A549 treated with Mapracorat at 1 μM for 4 hours (cell line): ENCODE measurements at places on chromosomes 16 and 17. TPM values are rescaled to one million over a fixed set of nuclear protein-coding genes. Genes with fewer than 3 reads are reported as not detected.

The CDH3 gene
- 0.16 to 0.41 TPM (median 0.24 TPM) in 5 replicates for total RNA-seq

The KRTAP2-2 gene
- total RNA-seq: not detected in 5 replicates

The KRTAP4-1 gene
- 0.16 to 0.38 TPM (median 0.18 TPM) in 3 of 5 replicates, not detected in the others for total RNA-seq

The SEPTIN12 gene
- total RNA-seq: not detected in 5 replicates

The CDK3 gene
- 4.2 to 6.2 TPM (median 4.7 TPM) in 5 replicates for total RNA-seq

The CORO6 gene
- total RNA-seq: 5.4 to 8.1 TPM (median 5.9 TPM) in 5 replicates

The KDM8 gene
- total RNA-seq: 1.8 to 2.9 TPM (median 2.5 TPM) in 5 replicates

The NXN gene
- 20.8 to 28.0 TPM (median 23.9 TPM) in 5 replicates for total RNA-seq

The FBXL19 gene
- 9.8 to 19.2 TPM (median 18.4 TPM) in 5 replicates for total RNA-seq

The ZNF830 gene
- total RNA-seq: 13.7 to 17.2 TPM (median 14.8 TPM) in 5 replicates

The CMTM2 gene
- 0.15 TPM in 1 of 5 replicates, not detected in the others for total RNA-seq

The KRT24 gene
- not detected in 5 replicates for total RNA-seq

The DBF4B gene
- 20.0 to 28.4 TPM (median 23.0 TPM) in 5 replicates for total RNA-seq

The KRT16 gene
- 0.62 to 1.2 TPM (median 1.0 TPM) in 5 replicates for total RNA-seq

The TTYH2 gene
- total RNA-seq: 1.7 to 3.6 TPM (median 1.9 TPM) in 5 replicates

The EME1 gene
- 14.5 to 16.8 TPM (median 14.9 TPM) in 5 replicates for total RNA-seq

The TSNAXIP1 gene
- 0.39 to 0.64 TPM (median 0.47 TPM) in 5 replicates for total RNA-seq

The KRTAP16-1 gene
- total RNA-seq: not detected in 5 replicates

The PLA2G10 gene
- 0.24 to 0.65 TPM (median 0.31 TPM) in 5 replicates for total RNA-seq

The CFAP119 gene
- total RNA-seq: 5.5 to 9.4 TPM (median 8.9 TPM) in 5 replicates

The PRDM7 gene
- not detected in 5 replicates for total RNA-seq

The KRT15 gene
- 2.9 to 4.6 TPM (median 3.5 TPM) in 5 replicates for total RNA-seq

The MPV17L gene
- 4.3 to 6.9 TPM (median 5.2 TPM) in 5 replicates for total RNA-seq

The KRTAP9-8 gene
- total RNA-seq: not detected in 5 replicates

The ICAM2 gene
- not detected in 5 replicates for total RNA-seq

The SDR42E2 gene
- not detected in 5 replicates for total RNA-seq

The PDK2 gene
- total RNA-seq: 15.7 to 20.0 TPM (median 17.0 TPM) in 5 replicates

The OTOP3 gene
- not detected in 5 replicates for total RNA-seq

The EXOC3L1 gene
- 0.06 to 0.32 TPM (median 0.23 TPM) in 4 of 5 replicates, not detected in the other for total RNA-seq

The RNF43 gene
- total RNA-seq: 0.19 to 0.47 TPM (median 0.28 TPM) in 5 replicates

The ATP2A1 gene
- 1.3 to 3.8 TPM (median 1.9 TPM) in 5 replicates for total RNA-seq

The BIRC5 gene
- 102 to 105 TPM (median 103 TPM) in 5 replicates for total RNA-seq

The MYH2 gene
- total RNA-seq: not detected in 5 replicates

The CCL4 gene
- not detected in 5 replicates for total RNA-seq

The SETD6 gene
- total RNA-seq: 10.0 to 16.7 TPM (median 14.3 TPM) in 5 replicates

The FTSJ3 gene
- 48.7 to 58.6 TPM (median 53.9 TPM) in 5 replicates for total RNA-seq

The SLC5A2 gene
- total RNA-seq: 0.23 to 0.34 TPM (median 0.27 TPM) in 4 of 5 replicates, not detected in the other

The ARSG gene
- 1.3 to 1.9 TPM (median 1.5 TPM) in 5 replicates for total RNA-seq

The IRF8 gene
- total RNA-seq: 0.13 to 0.39 TPM (median 0.22 TPM) in 5 replicates

The RSL1D1 gene
- total RNA-seq: 209 to 273 TPM (median 227 TPM) in 5 replicates

The TMEM100 gene
- 0.15 TPM in 1 of 5 replicates, not detected in the others for total RNA-seq

The CDIP1 gene
- total RNA-seq: 12.4 to 15.9 TPM (median 13.8 TPM) in 5 replicates

The SHISA6 gene
- not detected in 5 replicates for total RNA-seq

The AHSP gene
- total RNA-seq: not detected in 5 replicates

The GDPD1 gene
- total RNA-seq: 0.35 to 0.76 TPM (median 0.60 TPM) in 5 replicates

The PROCA1 gene
- 0.94 to 1.5 TPM (median 1.3 TPM) in 5 replicates for total RNA-seq

The EEF2KMT gene
- 22.2 to 27.4 TPM (median 25.5 TPM) in 5 replicates for total RNA-seq

The CALB2 gene
- total RNA-seq: 4.5 to 8.0 TPM (median 5.4 TPM) in 5 replicates

The ETV4 gene
- total RNA-seq: 49.1 to 61.9 TPM (median 55.9 TPM) in 5 replicates

The RAB40B gene
- 12.3 to 20.6 TPM (median 17.3 TPM) in 5 replicates for total RNA-seq

The RNF227 gene
- total RNA-seq: 0.98 to 2.0 TPM (median 1.2 TPM) in 5 replicates

The TNFRSF17 gene
- total RNA-seq: not detected in 5 replicates
